ENCODE measurements at places on chromosomes 13 and 19.

DNA sequence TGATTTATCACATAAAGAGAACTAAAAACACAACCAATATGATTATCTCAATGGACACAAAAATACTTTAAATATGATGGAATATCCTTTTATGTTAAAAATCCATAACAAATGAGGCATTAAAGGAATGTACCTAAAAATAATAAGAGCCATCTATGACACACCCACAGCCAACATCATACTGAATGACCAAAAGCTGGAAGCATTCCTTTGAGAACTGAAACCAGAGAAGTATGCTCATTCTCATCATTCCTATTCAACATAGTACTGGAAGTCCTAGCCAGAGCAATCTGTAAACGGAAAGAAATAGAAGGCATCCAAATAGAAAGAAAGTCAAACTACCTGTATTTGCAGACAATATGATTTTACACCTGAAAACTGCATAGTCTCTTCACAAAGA lies 671.0 kb downstream of the SLITRK1 start:
- no peak for DNase-seq

GRCh38 chr13:83450591-83450990 lies 431.7 kb downstream of the SLITRK1 start:
- DNase-seq, result no peak

GRCh38 chr13:84870190-84870589 lies 929.0 kb downstream of the SLITRK6 start:
- no peak for DNase-seq

- DNase-seq, result no peak
Observed at GRCh38 chr13:30647420-30647819, 29.7 kb downstream of the USPL1 start.

- DNase-seq, result no peak
Observed at GRCh38 chr13:99312493-99312883, 5.3 kb upstream of the GPR183 start.

DNA sequence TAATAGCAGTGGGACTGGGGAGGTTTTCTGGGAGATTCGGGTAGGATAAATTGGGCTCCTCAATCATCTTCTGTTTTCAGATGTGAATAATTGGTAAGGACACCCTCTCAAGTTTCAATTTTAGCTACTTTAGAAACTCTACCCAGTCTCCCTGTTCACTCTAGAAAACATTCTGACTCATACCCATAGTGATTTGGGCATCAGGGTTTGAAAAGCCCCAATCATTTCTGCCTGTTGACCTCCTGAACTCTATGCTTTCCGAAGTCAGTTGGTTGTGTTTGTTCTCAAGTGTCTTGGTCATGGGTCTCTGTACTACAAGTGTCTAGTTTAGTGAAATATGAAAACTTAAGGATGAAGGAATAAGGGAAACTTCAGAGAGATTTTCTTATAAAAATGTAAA lies 911.3 kb upstream of the GPC6 start:
- DNase-seq, result no peak

DNA sequence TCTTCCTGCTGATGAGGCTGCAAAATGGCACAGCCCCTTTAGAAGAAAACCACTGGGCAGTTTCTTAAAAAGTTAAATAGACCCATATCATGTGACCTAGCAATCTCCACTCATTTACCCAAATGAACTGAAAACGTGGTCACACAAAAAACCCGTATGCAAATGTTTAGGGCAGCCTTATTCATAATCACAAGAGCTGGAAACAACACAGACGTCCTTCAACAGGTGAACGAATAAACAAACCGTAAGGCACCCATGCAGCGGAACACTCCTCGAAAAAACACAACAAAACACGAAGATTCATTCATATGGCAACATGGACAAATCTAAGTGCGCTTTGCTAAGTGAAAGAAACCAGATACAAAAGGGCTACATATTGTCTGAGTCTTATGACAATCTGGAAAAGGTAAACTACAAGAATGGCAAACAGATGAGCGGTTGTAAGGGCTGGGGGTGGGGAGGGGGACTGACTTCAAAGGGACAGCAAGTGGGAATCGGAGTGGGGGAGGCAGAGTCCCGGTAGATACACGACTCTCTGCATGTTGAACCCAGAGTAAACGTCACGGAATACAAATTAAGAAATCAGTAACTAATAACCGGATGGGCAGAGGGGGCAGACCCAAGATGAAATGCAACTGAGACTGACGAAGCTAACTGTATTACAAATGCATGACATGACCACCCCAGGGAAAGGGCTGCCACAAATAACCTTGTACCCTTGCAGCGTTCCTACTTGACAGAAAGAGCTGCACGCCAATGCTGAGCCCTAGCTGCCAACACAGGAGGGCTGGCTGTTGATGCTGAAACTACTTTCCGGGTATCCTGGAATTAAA lies 33.4 kb downstream of the MLLT1 start:
- no peak for DNase-seq

Measured in NCI-H1436 treated with DMSO at 0.1 percent for 48 hours (cell line).